ENCODE measurements at places on chromosomes 2 and 18. TPM values are rescaled to one million over a fixed set of nuclear protein-coding genes. Genes with fewer than 3 reads are reported as not detected.

GRCh38 chr2:10413991-10414451 lies 34.1 kb downstream of the ODC1 start:
- H3K27ac ChIP-seq = peak overlapping the region; percentile 24
- no peaks in the 10 kb centered on the region for H3K27me3 ChIP-seq
- peak; percentile 75 for DNase-seq
- no peak overlapping the region for H3K4me3 ChIP-seq

GRCh38 chr2:177679611-177680605 lies 287.3 kb downstream of the AGPS start:
- no peak overlapping the region for H3K27ac ChIP-seq
- no peak for DNase-seq
- no peaks in the 10 kb centered on the region for H3K4me1 ChIP-seq
- no peaks in the 10 kb centered on the region for H3K27me3 ChIP-seq
- no peaks in the 10 kb centered on the region for H3K36me3 ChIP-seq
- no peak overlapping the region for H3K4me3 ChIP-seq

- H3K27me3 ChIP-seq = no peaks in the 10 kb centered on the region
- H3K36me3 ChIP-seq = no peaks in the 10 kb centered on the region
- no peaks in the 10 kb centered on the region for H3K4me1 ChIP-seq
- H3K27ac ChIP-seq = no peak overlapping the region
- no peak for DNase-seq
- no peak overlapping the region for H3K4me3 ChIP-seq
These were observed 78.5 kb upstream of the CTNNA2 start for GRCh38 chr2:79434362-79434761.

DNA sequence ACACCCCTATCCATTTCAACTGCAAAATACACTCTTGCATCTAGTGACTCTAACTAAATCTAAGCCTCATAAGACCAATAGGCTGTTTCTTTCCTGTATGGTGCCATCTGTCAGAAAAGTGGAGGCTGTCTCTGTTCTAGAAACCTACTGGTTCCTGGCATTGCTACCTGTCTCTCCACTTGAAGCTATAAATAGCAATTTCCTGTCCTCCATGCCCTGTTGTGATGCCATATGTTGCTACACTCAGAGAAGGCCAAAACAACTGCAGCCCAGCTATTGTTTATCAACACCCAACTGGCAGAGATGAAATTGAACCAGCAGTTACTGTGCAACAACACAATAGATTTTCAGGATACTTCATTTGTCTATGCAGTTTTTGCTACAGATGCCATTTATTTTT lies 1355.1 kb upstream of the SLC39A10 start:
- H3K36me3 ChIP-seq = no peaks in the 10 kb centered on the region
- DNase-seq = no peak
- H3K27me3 ChIP-seq = no peaks in the 10 kb centered on the region
- H3K27ac ChIP-seq = no peak overlapping the region
- no peaks in the 10 kb centered on the region for H3K4me1 ChIP-seq
- H3K4me3 ChIP-seq = no peak overlapping the region

RAB17 gene
- 86.3 TPM for total RNA-seq

- H3K4me3 ChIP-seq = no peak overlapping the region
- 0 out of 2 replicates have a peak, but pooled peaks cover 5% of the 10 kb centered on the region for H3K4me1 ChIP-seq
- no peak for DNase-seq
- H3K36me3 ChIP-seq = no peaks in the 10 kb centered on the region
- H3K27me3 ChIP-seq = no peaks in the 10 kb centered on the region
These were observed 262.0 kb downstream of the CAMKMT start for GRCh38 chr2:44623622-44624351.

EXOC6B gene
- total RNA-seq = 34.3 TPM

TCF23 gene
- total RNA-seq = not detected

DNA sequence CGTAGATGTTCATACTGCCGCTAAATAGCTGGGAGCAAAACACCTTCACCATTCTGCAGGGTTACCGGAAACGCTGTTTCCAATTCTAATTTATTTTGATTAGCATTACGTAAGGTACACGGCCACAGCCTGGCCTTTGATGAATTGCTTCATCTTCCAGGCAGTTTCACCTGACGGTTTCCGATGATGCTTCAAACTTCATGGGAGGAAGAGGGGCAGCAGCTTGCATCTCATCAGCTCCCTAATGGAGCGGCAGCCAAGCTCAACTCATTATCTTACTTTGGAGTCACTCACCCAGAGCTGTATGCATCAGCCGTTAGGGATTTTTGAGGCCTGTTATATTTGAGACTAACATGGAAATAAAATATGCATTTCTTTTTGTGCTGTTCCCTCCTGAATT lies 54.8 kb downstream of the TMEM18 start:
- H3K4me1 ChIP-seq = no peaks in the 10 kb centered on the region
- no peak overlapping the region for H3K27ac ChIP-seq
- peaks cover 4% of the 10 kb centered on the region for H3K27me3 ChIP-seq
- H3K4me3 ChIP-seq = no peak overlapping the region

GRCh38 chr2:138294451-138294850 lies 207.1 kb upstream of the SPOPL start:
- DNase-seq = no peak
- H3K27ac ChIP-seq = no peak overlapping the region
- no peaks in the 10 kb centered on the region for H3K4me1 ChIP-seq
- H3K27me3 ChIP-seq = no peaks in the 10 kb centered on the region
- no peak overlapping the region for H3K4me3 ChIP-seq

GRCh38 chr2:200498402-200499162 lies 11.3 kb downstream of the KCTD18 start:
- H3K4me3 ChIP-seq = no peak overlapping the region
- no peaks in the 10 kb centered on the region for H3K27me3 ChIP-seq
- 0 out of 2 replicates have a peak, but pooled peaks cover 14% of the 10 kb centered on the region for H3K36me3 ChIP-seq
- DNase-seq = no peak

DNA sequence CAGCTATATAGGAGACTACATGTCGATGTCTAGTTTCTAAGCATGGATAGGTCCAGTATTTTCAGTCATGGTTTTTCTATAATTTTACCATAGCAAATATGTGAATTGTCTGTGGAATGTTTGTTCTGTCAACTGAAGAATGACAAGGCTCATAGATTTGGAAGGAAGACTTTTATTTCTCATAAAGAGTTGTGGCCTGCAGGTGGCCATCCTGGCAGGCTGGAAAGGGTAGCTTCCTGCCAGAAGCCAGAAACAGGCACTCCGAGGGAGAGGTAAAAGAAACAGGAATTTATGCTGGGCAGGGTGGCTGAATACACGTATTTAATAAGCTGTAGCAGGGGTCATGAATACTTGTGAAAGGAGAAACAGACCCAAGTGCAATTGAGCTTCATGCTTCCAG lies 182.1 kb downstream of the PARD3B start:
- H3K27me3 ChIP-seq = no peaks in the 10 kb centered on the region
- no peaks in the 10 kb centered on the region for H3K4me1 ChIP-seq
- H3K36me3 ChIP-seq = no peaks in the 10 kb centered on the region
- no peak overlapping the region for H3K4me3 ChIP-seq

PCARE gene
- not detected for total RNA-seq

AP1S3 gene
- total RNA-seq = 73.3 TPM

ST3GAL5 gene
- total RNA-seq = 7.2 TPM

DNA sequence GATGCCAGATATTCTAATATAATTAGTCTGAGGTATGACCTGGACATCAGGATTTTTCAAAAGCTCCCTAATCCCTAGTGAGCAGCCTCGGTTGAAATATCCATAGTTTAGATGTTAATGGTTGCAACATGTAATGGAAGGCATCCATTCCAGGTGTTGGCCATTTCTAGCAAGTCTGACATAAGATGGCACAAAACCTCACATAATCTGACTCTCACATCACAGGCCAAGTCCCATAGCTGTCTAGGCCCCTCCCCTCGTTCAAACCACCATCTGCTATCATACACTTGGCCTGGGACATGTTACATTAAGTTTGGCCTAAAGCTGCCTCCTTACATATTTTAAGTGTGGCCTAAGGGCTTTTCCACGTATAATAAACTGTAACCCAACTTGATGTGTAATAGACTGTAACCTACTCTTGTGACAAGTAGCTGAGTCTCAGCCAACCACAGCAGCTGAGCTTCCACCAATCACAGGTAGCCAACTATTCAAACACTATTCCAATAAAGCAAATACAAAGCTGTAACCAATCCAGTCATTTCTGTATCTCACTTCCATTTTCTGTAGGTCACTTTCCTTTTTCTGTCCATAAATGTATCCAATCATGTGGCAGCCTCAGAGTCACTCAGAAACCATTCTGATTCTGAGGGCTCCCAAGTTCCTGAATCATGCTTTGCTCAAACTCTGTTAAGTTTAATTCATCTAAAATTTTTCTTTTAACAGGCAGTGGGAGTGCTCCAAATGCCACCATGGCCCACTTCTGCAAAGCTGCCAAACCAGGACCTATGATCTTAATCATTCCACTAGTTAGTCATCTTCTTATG lies 59.4 kb downstream of the ADD2 start:
- no peak for DNase-seq
- H3K36me3 ChIP-seq = no peaks in the 10 kb centered on the region
- H3K27me3 ChIP-seq = peaks cover 9% of the 10 kb centered on the region

DNA sequence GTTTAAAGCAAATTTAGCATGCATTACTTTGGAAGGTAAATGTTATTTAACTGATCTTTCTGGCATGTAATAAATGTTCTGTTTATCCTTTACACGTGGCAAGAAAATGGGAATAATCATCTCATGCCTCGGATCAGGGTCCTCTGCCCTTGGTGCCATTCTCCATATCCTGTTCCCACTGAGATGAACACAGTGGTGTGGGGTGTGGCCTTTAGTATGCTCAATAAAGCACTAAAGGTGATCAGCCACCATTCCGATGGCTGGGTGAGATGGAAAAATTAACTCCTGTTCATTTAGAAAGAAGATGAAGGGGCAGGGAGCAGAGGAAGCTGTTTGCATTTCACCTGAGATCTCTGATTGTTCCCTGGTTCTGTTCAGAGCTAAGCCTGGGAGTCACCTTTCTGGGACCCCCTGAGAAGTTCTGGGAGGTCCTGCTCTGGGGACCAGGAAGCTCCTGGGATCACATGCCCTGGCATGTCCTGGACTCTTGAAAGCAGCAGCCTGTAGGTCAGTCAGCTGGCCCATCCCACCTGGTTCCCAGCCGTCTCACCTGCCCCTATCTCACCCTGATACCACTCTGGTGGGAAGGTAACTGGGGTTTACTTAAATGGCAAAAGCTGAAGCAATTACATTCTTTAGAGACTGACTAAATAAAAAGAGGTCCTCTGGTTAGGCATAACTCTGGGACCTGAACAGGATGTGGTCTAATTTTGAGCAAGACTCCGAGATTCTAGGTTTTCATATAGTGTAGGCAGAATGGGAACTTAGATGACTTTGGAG lies 288.9 kb upstream of the EPAS1 start:
- no peaks in the 10 kb centered on the region for H3K36me3 ChIP-seq
- peaks cover 18% of the 10 kb centered on the region for H3K4me1 ChIP-seq
- peak overlapping the region; percentile 40 for H3K27ac ChIP-seq
- no peaks in the 10 kb centered on the region for H3K27me3 ChIP-seq
- no peak for DNase-seq

DNA sequence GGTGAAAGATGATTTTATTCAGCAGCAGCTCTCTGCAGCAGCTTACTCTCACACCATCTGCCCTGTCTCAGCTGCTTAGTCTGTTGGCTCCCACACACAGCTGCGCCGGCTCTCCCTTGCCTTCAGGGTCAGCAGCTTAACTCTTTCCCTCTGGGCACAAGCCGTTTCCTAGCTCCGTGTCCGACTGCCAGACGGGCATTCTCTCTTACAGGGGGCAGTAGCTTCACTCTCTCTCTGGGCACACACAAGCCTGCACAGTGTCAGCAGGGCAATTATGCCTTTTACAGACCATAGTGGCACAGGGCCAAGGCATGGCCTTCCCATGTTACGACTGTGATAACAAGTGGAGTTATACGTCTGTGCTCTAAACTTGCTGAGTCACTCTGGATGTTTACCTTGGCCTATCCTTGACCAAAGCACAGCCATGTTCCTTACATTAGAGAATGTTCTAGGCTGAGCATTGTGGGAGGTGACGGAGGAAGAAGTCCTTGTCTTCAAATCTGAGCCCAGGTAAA lies 31.7 kb downstream of the PCARE start:
- H3K36me3 ChIP-seq = no peaks in the 10 kb centered on the region
- DNase-seq = no peak
- H3K27me3 ChIP-seq = no peaks in the 10 kb centered on the region
- no peaks in the 10 kb centered on the region for H3K4me1 ChIP-seq

GRCh38 chr2:139544186-139544851 lies 764.1 kb upstream of the NXPH2 start:
- H3K27ac ChIP-seq = no peak overlapping the region
- H3K4me1 ChIP-seq = no peaks in the 10 kb centered on the region
- H3K4me3 ChIP-seq = no peak overlapping the region
- no peak for DNase-seq
- no peaks in the 10 kb centered on the region for H3K27me3 ChIP-seq

GRCh38 chr2:45190481-45190942 lies 181.3 kb upstream of the SIX2 start:
- no peak for DNase-seq
- H3K27ac ChIP-seq = no peak overlapping the region
- peaks cover 9% of the 10 kb centered on the region for H3K4me1 ChIP-seq
- H3K36me3 ChIP-seq = no peaks in the 10 kb centered on the region
- H3K4me3 ChIP-seq = no peak overlapping the region

DNA sequence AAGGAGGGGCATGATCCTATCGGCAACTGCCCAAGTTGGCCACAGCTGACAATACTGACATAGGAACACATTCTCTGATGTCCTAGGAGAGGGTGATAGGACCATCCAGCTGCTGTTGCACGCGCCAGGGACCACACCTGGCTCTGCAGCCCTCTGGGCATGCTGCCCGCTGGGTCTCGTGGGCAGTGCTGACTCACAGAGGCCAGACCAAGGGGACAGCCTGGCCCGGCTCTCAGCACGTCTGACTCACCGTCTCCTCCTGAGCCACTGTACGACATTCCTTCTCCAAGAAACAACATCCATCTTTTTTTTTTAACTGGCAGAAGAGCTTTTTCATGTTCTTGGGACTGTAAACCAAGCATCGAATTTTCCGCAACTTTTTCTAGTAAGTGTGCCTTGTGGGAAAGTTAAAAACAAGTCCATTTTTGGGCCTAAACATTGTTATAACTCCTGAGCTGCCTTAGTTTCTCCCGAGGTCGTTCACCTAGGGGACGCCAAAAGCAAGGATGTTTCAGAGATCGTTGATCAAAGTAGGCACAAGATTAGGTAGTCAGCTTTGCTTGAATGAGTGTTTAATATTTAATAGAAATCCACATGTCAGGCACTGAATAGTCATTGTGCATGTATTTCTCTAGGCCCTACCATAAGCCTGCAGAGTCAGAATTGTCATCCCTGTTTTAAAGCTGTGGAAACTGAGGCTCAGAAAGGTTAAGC lies 100.3 kb downstream of the TTC32 start:
- DNase-seq = peak; percentile 96
- H3K4me3 ChIP-seq = peak overlapping the region; percentile 15
- H3K27ac ChIP-seq = peak overlapping the region; percentile 47
- peaks cover 51% of the 10 kb centered on the region for H3K4me1 ChIP-seq

DNA sequence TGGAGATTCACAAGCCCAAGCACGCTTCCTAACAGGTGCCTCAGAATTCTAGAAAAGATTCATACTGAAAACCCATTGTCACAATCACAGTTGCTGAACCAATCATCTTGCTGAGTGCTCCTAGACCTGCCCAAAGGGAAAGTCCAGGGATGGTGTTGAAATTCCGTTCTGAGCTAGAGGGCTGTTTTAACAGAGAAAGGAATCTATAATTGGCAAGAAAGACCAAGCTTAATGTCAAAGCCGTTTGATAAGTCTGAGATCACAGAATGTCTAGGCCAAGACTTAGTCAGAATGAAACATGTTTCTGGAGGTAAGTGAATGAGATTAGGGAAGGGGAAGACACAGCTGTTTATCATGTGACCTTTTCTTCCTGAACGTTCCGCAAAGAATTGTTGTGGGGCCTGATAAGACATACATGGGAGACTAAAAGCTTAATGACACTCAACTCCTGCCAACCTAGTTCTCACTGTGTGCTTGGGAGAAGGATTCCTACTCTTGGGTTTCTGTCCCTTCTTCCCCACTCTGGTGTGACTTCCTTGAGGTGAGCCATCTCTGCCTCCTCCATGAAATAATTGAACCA lies 27.5 kb downstream of the PMAIP1 start:
- H3K4me1 ChIP-seq = peaks cover 24% of the 10 kb centered on the region
- H3K4me3 ChIP-seq = no peak overlapping the region
- H3K36me3 ChIP-seq = no peaks in the 10 kb centered on the region

All from PC-9 (cell line).